ENCODE measurements at places on chromosomes 1 and 21. TPM values are rescaled to one million over a fixed set of nuclear protein-coding genes. Genes with fewer than 3 reads are reported as not detected.

- DNase-seq: no peak
These were observed 4.5 kb downstream of the SRSF4 start for GRCh38 chr1:29177022-29177705.

The MAB21L3 gene
- not detected for total RNA-seq

DNA sequence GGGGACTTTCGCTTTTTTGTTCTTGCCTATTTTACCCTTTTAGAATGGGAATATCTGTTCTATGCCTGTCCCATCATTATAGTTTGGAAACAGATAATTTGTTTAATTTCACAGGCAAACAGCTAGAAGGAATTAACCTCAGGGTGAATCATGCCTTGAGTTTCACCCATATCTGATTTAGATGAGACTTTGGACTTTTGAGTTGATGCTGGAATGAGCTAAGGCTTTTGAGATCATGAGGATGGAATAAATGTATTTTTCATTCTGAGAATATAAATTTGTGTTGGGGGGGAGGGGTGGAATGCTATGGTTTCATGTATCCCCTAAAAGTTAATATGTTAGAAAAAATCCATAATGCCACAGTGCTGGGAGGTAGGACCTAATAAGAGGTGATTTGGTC lies 56.1 kb upstream of the TACSTD2 start:
- DNase-seq: no peak

DNA sequence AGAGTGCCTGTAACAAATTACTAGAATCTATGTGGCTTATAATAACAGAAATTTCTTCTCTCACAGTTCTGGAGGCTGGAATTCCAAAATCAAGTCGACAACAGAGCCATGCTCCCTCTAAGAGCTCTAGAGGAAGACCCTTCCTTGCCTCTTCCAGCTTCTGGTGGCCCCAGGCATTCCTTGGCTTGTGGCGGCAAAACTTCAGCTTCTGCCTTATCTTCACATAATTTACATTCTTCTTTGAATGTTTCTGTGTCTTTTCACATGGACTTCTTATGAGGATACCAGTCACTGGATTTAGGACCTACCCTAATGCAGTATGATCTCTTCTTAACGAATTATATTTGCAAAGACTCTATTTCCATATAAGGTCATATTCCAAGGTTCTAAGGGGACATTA lies 324.4 kb downstream of the PCP4 start:
- DNase-seq: no peak

DNA sequence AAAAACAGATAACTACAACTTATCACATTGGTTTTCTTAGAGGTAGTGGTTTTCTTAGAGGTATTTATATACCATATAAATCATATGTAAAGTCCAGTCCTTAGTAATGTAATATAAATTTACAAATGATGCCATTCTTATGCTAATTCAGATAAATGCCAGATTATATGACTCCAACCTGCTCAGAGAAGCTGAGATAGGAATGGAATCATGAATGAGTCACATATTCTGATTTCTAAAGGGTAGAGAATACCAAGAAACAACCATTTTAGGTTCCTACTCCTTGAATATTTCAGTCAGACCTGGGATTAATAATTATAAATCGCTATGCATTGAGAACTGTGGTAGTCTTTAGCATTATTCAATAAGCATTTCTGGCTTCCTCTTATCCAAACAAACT lies 760.1 kb upstream of the NEGR1 start:
- no peak for DNase-seq
